Stromal cell of bone marrow (primary cell): ENCODE measurements at places on chromosomes 2 and 18.

- no peak for DNase-seq
These were observed 76.3 kb upstream of the DTNB start for GRCh38 chr2:25749676-25750075.

- no peak for DNase-seq
These were observed 11.6 kb downstream of the ADCY3 start for GRCh38 chr2:24908461-24908901.

GRCh38 chr2:24017711-24018110, 7.8 kb downstream of the MFSD2B start:
- DNase-seq: no peak

- DNase-seq: no peak
These were observed 21.1 kb upstream of the KLHL29 start for GRCh38 chr2:23363831-23364230.

GRCh38 chr2:27202854-27203253, 9.0 kb upstream of the ATRAID start:
- DNase-seq: no peak

GRCh38 chr18:52615321-52615720, 275.3 kb downstream of the DCC start:
- DNase-seq: no peak
